ENCODE measurements at places on chromosomes 12 and 14.

GRCh38 chr14:94540031-94540794 is 21.0 kb upstream of the SERPINA4 start:
- H3K4me1 ChIP-seq = no peaks in the 10 kb centered on the region
- H3K4me3 ChIP-seq = no peak overlapping the region
- no peaks in the 10 kb centered on the region for H3K36me3 ChIP-seq
- no peak for DNase-seq

- H3K36me3 ChIP-seq = no peaks in the 10 kb centered on the region
- no peak overlapping the region for H3K27ac ChIP-seq
- no peaks in the 10 kb centered on the region for H3K27me3 ChIP-seq
- H3K4me1 ChIP-seq = no peaks in the 10 kb centered on the region
- no peak for DNase-seq
- H3K4me3 ChIP-seq = no peak overlapping the region
Observed at GRCh38 chr14:105161309-105161708, 7.3 kb downstream of the JAG2 start.

DNA sequence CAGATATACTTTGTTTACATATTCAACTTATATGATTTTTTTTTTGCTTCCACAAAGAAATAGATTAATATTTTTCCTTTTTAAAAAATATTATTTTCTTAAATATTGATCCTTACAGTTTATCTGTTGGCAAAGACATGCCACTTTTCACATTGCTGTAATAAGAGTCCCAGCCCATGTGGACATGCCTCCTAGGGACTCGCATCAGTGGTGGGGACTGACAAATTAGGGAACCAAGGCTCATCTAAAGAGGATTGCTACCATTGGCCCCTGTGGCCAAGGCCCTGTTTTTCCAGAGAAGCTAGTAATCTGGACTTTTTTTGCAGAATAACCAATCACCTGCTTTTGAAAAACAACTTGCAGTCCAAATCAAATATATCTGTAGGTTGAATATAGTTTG is 27.8 kb upstream of the BMAL2 start:
- no peak for DNase-seq
- H3K36me3 ChIP-seq = peaks cover 38% of the 10 kb centered on the region
- no peak overlapping the region for H3K4me3 ChIP-seq
- no peaks in the 10 kb centered on the region for H3K27me3 ChIP-seq

DNA sequence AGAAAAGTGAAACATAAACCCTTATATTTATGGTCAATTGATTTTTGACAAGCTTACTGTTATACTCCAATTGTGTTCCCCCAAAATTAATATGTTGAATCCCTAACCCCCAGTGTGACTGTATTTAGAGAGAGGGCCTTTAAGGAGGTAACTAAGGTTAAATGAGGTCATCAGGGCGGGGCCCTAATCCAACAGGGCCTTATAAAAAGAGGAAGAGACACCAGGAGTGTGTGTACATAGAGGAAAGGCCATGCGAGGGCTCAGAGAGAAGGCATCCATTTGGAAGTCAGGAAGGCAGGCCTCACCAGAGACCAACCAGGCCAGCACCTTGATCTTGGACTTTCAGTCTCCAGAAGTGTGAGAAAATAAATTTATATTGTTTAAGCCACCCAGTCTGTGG is 6.5 kb upstream of the VTI1B start:
- H3K4me1 ChIP-seq = no peaks in the 10 kb centered on the region
- H3K27me3 ChIP-seq = no peaks in the 10 kb centered on the region
- H3K4me3 ChIP-seq = no peak overlapping the region
- no peaks in the 10 kb centered on the region for H3K36me3 ChIP-seq
- H3K27ac ChIP-seq = no peak overlapping the region

DNA sequence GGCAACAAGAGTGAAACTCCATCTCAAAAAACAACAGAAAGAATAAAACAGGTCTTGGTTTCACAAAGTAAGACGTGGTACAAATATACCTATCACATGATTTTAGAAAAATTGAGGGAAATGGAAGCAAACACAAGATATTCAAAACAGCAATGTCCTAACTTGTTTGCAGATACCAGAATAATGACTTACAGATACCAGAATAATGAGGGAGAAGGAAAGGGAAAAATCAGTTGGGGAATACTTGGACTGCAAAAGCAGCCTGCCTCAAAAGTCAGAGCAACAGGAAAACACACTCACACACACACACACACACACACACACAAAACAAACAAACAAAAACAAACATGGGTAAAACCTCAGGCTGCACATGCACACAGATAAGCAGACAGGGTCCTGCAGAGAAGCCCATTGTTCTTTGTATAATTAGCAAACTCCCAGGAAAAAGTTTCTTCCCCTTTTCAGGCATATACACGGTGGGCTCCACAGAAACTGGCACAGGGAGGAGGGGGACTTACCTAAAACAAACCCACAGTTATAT is 65.7 kb upstream of the CAPRIN2 start:
- no peaks in the 10 kb centered on the region for H3K27me3 ChIP-seq
- no peak for DNase-seq
- no peaks in the 10 kb centered on the region for H3K36me3 ChIP-seq
- H3K27ac ChIP-seq = no peak overlapping the region

GRCh38 chr14:23548351-23549318 is 2.9 kb downstream of the ZFHX2 start:
- DNase-seq = no peak
- no peaks in the 10 kb centered on the region for H3K36me3 ChIP-seq
- H3K27me3 ChIP-seq = no peaks in the 10 kb centered on the region
- H3K4me3 ChIP-seq = no peak overlapping the region

DNA sequence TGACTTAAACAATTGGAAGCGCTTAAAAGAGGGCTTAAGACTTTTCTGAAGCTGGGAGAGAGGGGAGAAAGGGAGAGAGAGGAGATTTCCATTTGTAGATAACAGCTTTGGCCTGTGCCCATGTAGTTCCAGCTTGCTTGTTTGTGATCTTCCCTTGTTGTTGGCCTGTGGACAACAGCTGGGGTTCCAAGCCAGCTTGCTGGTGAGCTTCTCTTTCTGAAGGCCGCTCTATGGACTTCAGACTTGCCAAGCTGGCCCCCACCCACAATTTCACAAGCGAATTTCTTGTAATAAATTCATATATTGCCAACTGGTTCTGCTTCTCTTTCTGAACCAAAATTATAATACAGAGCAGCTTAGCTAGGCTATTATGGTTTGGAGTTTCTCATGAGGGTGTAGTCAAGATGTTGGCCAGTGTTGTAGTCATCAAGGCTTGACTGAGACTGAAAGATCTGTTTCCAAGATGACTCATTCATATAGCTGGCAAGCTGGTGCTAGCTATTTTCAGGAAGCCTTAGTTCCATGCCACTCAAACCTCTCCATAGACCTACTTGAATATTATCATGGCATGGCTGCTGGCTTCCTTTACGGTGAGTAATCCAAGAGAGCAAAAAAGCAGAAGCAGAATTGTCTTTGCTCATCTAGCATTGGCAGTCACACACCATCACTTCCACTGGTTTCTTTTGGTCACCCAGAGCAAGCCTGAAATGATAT is 89.4 kb downstream of the ATP23 start:
- no peak overlapping the region for H3K4me3 ChIP-seq
- DNase-seq = no peak
- no peaks in the 10 kb centered on the region for H3K27me3 ChIP-seq
- no peaks in the 10 kb centered on the region for H3K4me1 ChIP-seq
- H3K27ac ChIP-seq = no peak overlapping the region

DNA sequence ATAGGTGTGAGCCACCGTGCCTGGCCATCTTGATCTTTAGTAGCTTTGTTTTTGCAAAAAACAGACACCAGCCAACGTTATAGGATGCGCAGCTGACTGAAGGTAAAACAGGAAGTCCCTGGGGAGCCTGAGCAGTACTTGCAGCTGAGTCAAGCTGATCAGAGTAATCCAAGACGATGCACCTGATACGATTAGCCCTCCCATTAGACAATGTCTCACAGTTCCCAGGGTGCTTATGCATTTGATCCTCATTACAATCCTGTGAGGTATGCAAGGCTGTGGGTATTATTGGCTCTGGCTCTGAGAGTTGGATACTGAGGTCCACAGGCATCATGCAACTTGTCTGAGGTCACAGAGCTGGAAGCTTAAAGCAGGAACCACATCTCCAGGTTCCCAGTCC is 8.1 kb downstream of the KRT18 start:
- no peak for DNase-seq
- H3K27me3 ChIP-seq = no peaks in the 10 kb centered on the region
- H3K36me3 ChIP-seq = no peaks in the 10 kb centered on the region
- H3K27ac ChIP-seq = no peak overlapping the region
- H3K4me1 ChIP-seq = no peaks in the 10 kb centered on the region

DNA sequence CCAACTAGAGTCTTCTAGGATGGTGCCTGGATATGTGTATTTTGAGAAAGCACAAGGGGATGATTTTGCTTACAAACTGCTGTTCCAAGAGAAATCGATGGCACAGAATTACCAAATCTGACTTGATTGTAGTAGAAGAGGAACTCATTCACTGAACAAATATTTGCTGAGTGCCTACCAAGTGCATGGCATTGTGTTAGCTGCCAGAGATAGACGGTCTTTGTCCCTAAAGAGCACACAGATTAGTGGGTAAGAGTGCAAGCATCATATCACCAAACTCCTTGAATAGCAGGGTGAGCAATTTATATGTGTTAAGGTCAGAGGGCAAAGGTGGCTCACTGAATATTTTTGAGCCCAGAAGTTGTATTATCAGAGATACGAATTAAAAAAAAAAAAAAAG is 3.5 kb upstream of the FOXN3 start:
- no peaks in the 10 kb centered on the region for H3K27me3 ChIP-seq
- H3K4me1 ChIP-seq = peaks cover 30% of the 10 kb centered on the region
- no peak overlapping the region for H3K4me3 ChIP-seq
- DNase-seq = no peak
- no peaks in the 10 kb centered on the region for H3K36me3 ChIP-seq
- H3K27ac ChIP-seq = no peak overlapping the region

DNA sequence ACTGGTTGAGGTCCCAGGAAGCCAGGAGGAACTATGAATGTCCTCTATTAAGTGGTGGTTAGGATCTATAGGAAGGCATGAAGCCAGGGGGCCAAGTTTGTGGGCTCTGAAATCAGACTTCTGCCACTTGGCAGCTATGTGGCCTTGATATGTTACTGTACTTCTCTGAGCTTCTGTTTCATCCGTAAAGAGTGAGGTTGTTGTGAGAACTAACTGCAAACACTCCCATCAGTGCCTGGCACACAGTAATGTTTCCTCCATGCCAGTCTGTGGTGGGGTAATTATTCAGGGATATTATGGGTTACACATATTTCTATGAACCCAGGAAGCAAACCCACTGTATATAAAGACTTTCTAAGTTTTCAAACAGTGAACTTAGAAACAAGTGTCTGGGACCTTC is 57.4 kb downstream of the PLXNC1 start:
- no peak for DNase-seq
- H3K4me3 ChIP-seq = no peak overlapping the region
- H3K27me3 ChIP-seq = no peaks in the 10 kb centered on the region
- H3K27ac ChIP-seq = no peak overlapping the region

- no peak overlapping the region for H3K27ac ChIP-seq
- H3K4me1 ChIP-seq = peaks cover 3% of the 10 kb centered on the region
- no peaks in the 10 kb centered on the region for H3K36me3 ChIP-seq
Observed at GRCh38 chr14:61438036-61438435, 116.7 kb downstream of the PRKCH start.

- no peaks in the 10 kb centered on the region for H3K27me3 ChIP-seq
- H3K4me3 ChIP-seq = no peak overlapping the region
- no peak overlapping the region for H3K27ac ChIP-seq
Observed at GRCh38 chr14:90424075-90424474, 27.2 kb downstream of the CALM1 start.

DNA sequence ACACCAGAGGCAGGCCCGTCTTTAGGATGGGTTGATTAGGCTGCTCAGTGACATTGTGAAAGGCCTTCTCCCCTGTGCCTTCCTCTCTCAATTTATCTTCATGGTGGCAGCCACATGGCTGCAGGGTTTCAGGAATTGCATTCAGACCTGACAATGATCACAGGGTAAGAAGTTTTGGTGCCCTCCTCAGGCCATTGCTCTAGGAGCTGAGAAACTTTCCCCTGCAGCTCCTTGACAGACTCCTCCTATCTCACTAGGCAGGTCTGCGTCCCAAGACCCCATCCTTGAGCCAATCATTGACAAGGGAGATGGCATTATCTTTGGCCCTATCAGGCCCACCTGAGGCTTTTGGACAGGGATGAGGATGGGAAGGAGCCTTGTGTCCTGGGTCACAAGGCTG is 57.4 kb upstream of the ANO4 start:
- no peak for DNase-seq
- H3K27me3 ChIP-seq = peaks cover 4% of the 10 kb centered on the region
- H3K36me3 ChIP-seq = no peaks in the 10 kb centered on the region

DNA sequence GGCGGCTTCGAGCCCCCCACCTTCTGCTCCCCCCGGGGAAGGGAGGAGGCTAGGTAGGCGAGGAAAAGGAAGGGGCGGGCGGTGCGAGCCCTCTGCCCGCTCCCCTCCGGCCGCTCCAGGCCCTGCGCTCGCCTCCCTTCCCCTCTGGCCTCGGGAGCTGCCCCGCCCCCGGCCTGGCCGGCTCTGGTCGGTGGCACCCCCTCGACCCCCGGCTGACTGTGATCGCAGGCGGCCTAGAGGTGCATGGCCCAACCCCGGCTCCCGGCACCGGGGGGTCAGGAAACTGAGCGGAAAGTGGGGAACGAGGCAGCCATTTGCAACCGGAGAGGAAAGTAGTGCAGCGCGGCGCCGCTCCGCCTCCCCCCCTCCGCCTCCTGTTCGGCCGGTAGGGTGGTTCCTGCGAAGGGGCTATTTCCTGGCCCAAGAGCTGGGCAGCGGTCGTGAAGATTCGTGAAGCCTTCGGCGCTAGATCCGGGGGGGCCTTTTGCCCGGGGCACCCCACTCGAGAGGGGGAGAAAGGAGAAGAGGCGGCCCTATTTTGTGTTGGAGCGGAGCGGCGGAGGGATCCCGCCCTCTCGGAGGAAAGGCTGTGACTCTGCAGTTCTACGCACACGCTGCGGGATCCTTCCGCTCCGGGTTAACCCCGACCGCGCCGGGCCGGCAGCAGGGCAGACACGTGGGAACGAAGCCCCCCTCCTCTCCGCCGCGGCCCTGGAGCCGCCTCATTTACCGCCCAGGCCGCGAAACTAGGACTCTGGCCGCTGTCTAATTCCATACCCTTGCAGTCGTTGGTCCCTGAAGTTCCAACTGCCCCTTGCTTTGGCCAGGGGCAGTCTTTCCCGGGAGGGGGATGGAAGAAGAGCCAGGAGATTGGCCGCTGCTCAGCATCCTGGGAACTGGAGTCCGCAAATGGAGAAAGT is at the start of gene KMT2D:
Gene KMT2D, minus strand, starts transcription at position 558 of the 920 bp plus-strand sequence. CDS start 5,470 bp downstream, outside the sequence.
- H3K36me3 ChIP-seq = no peaks in the 10 kb centered on the region
- H3K27me3 ChIP-seq = no peaks in the 10 kb centered on the region
- H3K4me3 ChIP-seq = peak within 1 kb of the TSS; percentile 94
- peaks cover 29% of the 10 kb centered on the region for H3K4me1 ChIP-seq
- DNase-seq = peak; percentile 72
- H3K27ac ChIP-seq = peak within 1 kb of the TSS; percentile 97

- DNase-seq = no peak
- no peaks in the 10 kb centered on the region for H3K27me3 ChIP-seq
- no peak overlapping the region for H3K27ac ChIP-seq
- H3K4me1 ChIP-seq = no peaks in the 10 kb centered on the region
Observed at GRCh38 chr12:131056626-131057025, 102.9 kb downstream of the ADGRD1 start.

Data from thoracic aorta (tissue), 2 donors.